Neural crest cell (in vitro differentiated cells): ENCODE measurements at places on chromosomes 1 and 21. TPM values are rescaled to one million over a fixed set of nuclear protein-coding genes. Genes with fewer than 3 reads are reported as not detected.

DNA sequence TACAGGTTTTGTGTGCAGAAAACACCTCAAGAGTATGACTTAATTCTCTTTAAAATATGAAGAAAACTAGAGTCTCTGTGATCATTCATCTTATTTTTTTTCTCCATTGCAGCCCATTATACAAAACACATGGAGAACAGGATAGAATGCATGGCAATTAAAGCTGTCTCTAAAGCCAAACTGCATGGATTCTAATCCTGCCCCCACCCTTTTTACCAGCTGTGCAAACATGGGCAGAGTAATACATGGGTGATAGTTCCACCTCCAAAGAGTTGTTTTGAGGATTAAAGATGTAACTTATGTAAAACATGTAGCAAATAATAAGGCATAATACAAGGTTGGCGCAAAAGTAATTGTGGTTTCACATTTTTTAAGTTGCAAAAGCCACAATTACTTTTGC is 114.4 kb downstream of the CLEC20A start:
- H3K4me3 ChIP-seq: no peak overlapping the region
- no peak for DNase-seq
- no peaks in the 10 kb centered on the region for H3K27me3 ChIP-seq

DNA sequence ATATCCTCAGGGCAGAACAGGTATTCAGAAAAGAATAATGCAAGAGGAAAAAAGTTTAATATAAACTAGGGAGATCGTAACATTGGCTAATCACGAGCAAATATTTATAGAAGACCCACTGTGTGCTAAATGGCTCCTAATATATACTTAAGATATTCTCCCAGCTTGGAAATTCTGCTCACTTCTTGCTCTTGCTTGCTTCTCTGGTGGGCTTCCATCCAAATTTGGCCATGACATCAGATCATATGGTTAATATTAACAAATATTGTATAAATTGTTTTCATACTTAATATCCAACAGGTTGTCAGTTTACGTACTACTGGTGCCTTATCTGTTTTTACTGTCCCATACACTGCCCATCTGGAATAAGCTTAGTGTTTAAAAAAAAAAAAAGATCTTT is 1.1 kb downstream of the COX20 start:
- peak overlapping the region; percentile 96 for H3K27ac ChIP-seq
- peaks cover 48% of the 10 kb centered on the region for H3K4me1 ChIP-seq
- peak overlapping the region; percentile 96 for H3K4me3 ChIP-seq
- H3K27me3 ChIP-seq: peaks cover 13% of the 10 kb centered on the region

DNA sequence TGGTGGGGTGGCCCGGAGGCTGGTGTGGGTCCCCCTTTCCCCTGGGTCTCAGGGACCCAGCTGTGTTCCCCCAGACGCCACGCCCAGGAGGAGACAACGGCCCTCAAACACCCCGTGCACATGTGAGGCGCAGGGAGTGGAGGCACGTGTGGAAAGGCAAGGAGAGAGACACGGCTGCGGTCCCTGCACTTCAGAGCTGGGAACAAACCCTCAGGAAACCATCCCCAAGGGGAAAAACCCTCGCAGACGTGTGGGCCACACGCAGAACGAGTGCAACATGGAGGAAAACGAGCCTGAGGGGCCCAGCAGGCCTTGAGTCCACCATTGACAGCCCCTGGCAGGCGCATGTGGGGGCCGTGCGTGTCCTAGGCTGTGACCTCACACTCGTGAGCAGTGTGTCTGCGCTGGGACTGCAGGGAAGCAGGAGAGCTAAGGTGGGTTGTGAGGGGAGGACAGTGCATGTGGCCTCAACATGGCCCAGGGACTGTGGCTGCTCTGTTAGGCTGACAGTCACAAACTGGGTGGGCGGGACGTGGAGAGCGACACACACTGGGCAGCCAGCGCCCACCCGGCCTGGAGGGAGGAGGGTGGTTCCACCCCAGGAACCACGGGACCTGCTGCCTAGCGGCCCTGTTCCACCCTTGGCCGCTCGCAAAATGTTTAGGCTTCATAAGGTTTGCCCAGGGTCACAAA is 20.0 kb downstream of the ITGB2 start:
- peaks cover 5% of the 10 kb centered on the region for H3K4me1 ChIP-seq
- no peak for DNase-seq
- H3K27me3 ChIP-seq: peaks cover 3% of the 10 kb centered on the region
- no peaks in the 10 kb centered on the region for H3K36me3 ChIP-seq
- H3K27ac ChIP-seq: no peak overlapping the region
- no peak overlapping the region for H3K4me3 ChIP-seq

DNA sequence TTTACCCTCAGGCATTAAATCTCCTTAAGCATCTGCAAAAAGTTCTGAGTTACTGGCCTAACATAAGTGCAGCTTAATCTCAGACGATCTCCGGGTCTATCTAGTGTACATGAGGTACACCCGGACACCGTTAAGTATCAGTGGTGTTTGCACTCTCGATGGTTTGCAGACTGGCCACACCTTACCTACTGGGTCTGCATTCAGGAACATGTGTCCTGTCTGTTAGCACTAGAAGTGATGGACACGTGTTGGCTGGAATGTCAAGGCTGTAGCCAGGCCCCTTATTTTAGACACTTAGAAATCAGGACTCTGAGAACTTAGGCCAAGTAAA is 783 bp upstream of the AGL start:
- peaks cover 27% of the 10 kb centered on the region for H3K4me1 ChIP-seq
- peak overlapping the region; percentile 98 for H3K4me3 ChIP-seq
- no peak for DNase-seq

DNA sequence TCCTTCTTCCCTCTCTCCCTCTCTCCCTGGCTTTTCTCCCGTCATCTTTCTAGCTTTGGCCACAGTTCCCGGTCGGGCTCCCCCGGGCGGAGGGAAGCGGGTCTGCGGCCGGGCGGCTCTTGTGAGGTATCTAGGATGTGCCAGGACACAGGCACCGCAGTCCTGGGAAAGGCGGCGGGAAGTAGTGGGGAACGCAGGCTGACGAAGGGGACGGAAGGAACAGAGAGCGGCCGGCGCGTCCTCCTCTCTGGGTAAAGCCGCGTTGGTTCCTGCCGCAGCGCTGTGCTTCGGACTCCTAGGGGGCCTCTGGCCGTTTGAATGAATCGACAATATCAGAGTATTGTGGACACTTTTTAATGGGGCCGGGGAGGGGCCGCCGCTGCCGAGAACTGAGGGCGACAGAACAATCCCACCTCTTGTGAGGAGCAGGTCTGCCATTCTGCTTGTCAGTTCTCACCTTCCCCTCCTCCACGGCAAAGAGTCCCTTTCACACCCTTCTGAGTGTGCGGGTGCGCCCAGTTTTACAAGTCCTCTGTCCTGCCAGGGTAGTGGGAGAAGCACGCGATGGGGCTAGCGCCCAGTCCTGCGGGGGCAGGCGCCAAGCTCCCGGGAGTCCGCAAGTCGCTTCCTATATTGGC is 1.2 kb upstream of the LHX9 start:
- no peak overlapping the region for H3K27ac ChIP-seq
- peaks cover 100% of the 10 kb centered on the region for H3K27me3 ChIP-seq
- H3K4me1 ChIP-seq: peaks cover 55% of the 10 kb centered on the region
- H3K36me3 ChIP-seq: no peaks in the 10 kb centered on the region
- DNase-seq: peak; percentile 69

The CADM3 gene
- total RNA-seq: 10.0 and 10.4 TPM in 2 replicates

- peaks cover 3% of the 10 kb centered on the region for H3K36me3 ChIP-seq
- peak; percentile 50 for DNase-seq
- H3K4me1 ChIP-seq: peaks cover 16% of the 10 kb centered on the region
- H3K27me3 ChIP-seq: no peaks in the 10 kb centered on the region
- peak overlapping the region; percentile 87 for H3K27ac ChIP-seq
- H3K4me3 ChIP-seq: no peak overlapping the region
Observed at GRCh38 chr1:150234566-150235293, 1.2 kb downstream of the ANP32E start.

DNA sequence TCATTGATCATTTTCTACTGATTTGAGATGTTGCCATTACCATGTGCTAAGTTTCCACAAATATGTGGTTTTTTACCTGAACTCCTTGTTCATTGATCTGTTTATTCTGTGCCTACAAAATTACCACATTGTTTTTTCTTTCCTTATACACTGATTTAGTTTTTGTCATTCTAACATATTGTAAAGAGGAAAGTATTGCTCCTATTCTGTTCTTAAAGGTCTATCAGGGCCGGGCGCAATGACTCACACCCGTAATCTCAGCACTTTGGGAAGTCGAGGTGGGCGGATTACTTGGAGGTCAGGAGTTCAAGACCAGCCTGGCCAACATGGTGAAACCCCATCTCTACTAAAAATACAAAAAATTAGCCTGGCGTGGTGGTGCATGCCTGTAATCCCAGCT is 75.1 kb downstream of the CAMTA1 start:
- no peaks in the 10 kb centered on the region for H3K27me3 ChIP-seq
- no peak for DNase-seq
- peaks cover 15% of the 10 kb centered on the region for H3K4me1 ChIP-seq
- peaks cover 13% of the 10 kb centered on the region for H3K36me3 ChIP-seq
- no peak overlapping the region for H3K27ac ChIP-seq

DNA sequence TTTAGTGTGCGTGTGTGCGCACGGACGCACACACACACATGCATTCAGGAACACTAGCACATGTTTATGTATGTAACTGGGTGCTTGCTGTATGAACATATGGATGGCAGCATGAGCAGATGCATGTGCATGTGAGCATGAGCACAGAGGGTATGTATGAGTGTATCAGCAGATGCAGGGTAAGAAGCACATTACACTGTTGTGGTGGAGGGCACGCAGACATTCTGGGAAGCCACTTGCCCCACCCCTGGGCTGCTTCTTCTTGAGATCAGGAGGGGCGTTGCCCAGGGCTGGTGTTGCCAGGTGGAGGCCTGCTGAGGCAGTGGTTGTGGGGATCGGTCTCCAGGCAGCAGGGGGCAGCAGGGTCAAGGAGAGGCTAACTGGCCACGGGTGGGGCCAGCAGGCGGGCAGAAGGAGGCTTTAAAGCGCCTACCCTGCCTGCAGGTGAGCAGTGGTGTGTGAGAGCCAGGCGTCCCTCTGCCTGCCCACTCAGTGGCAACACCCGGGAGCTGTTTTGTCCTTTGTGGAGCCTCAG is 3.9 kb upstream of the P3R3URF start:
- peaks cover 8% of the 10 kb centered on the region for H3K4me1 ChIP-seq
- H3K27ac ChIP-seq: no peak overlapping the region
- no peak for DNase-seq
- no peaks in the 10 kb centered on the region for H3K27me3 ChIP-seq

The HFM1 gene
- 6.6 and 7.1 TPM in 2 replicates for total RNA-seq

GRCh38 chr21:31335957-31336738 is 7.9 kb downstream of the TIAM1 start:
- no peak overlapping the region for H3K4me3 ChIP-seq
- H3K27ac ChIP-seq: no peak overlapping the region
- peaks cover 17% of the 10 kb centered on the region for H3K4me1 ChIP-seq
- no peaks in the 10 kb centered on the region for H3K27me3 ChIP-seq

GRCh38 chr1:212518188-212519054 is 85.7 kb downstream of the NENF start:
- H3K4me3 ChIP-seq: no peak overlapping the region
- H3K36me3 ChIP-seq: no peaks in the 10 kb centered on the region
- H3K27me3 ChIP-seq: no peaks in the 10 kb centered on the region
- H3K27ac ChIP-seq: no peak overlapping the region
- no peak for DNase-seq
- H3K4me1 ChIP-seq: peaks cover 7% of the 10 kb centered on the region

The IFFO2 gene
- 9.8 and 9.9 TPM in 2 replicates for total RNA-seq

The FAM89A gene
- 15.1 and 16.0 TPM in 2 replicates for total RNA-seq

GRCh38 chr1:5937373-5937857 is 54.8 kb downstream of the NPHP4 start:
- peaks cover 27% of the 10 kb centered on the region for H3K4me1 ChIP-seq
- H3K36me3 ChIP-seq: peaks cover 40% of the 10 kb centered on the region
- no peak overlapping the region for H3K27ac ChIP-seq
- H3K4me3 ChIP-seq: no peak overlapping the region

GRCh38 chr1:206905295-206906164 is 8.3 kb downstream of the IL24 start:
- DNase-seq: no peak
- H3K27me3 ChIP-seq: peaks cover 62% of the 10 kb centered on the region
- no peak overlapping the region for H3K4me3 ChIP-seq
- H3K36me3 ChIP-seq: no peaks in the 10 kb centered on the region
- H3K27ac ChIP-seq: no peak overlapping the region

GRCh38 chr1:244019982-244020485 is 31.0 kb upstream of the ZBTB18 start:
- H3K4me3 ChIP-seq: no peak overlapping the region
- no peak for DNase-seq
- H3K4me1 ChIP-seq: peaks cover 16% of the 10 kb centered on the region

The FHL3 gene
- total RNA-seq: 21.2 and 22.4 TPM in 2 replicates

- no peak overlapping the region for H3K27ac ChIP-seq
- DNase-seq: no peak
- H3K4me3 ChIP-seq: no peak overlapping the region
- peaks cover 57% of the 10 kb centered on the region for H3K27me3 ChIP-seq
Observed at GRCh38 chr1:206502812-206503211, 4.5 kb upstream of the RASSF5 start.

The SLC35F3 gene
- total RNA-seq: 2.5 and 2.6 TPM in 2 replicates

GRCh38 chr1:21048462-21048861 is 128.2 kb downstream of the EIF4G3 start:
- no peak overlapping the region for H3K4me3 ChIP-seq
- H3K27ac ChIP-seq: no peak overlapping the region
- H3K36me3 ChIP-seq: peaks cover 23% of the 10 kb centered on the region
- H3K27me3 ChIP-seq: no peaks in the 10 kb centered on the region
- DNase-seq: no peak

The AADACL4 gene
- total RNA-seq: not detected in 2 replicates

GRCh38 chr1:89356658-89357400 is 7.0 kb upstream of the GBP6 start:
- no peak for DNase-seq
- H3K27me3 ChIP-seq: peaks cover 15% of the 10 kb centered on the region

The KCNK1 gene
- 0.41 and 0.56 TPM in 2 replicates for total RNA-seq

- no peak overlapping the region for H3K4me3 ChIP-seq
- H3K27ac ChIP-seq: no peak overlapping the region
Observed at GRCh38 chr1:108569097-108569728, 9.3 kb downstream of the EEIG2 start.

DNA sequence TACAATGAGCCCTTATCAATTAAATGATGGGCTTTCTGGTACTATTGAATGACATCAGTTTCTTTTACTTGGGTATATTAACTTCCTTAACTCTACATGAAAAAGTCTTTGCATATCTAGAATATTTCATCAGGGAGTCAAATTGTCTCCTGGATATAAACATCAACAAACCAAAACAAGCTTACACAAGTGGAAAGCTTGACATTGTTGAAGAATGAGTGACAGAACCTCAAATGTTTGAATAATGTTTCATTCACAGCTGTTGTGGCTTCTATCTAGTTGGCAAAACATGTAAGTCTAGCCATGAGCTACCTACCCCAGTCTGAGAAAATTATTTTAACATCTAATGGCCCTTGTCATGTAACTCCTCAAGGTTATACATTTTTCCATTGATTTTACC is 604.8 kb upstream of the ADAMTS5 start:
- no peaks in the 10 kb centered on the region for H3K36me3 ChIP-seq
- H3K4me1 ChIP-seq: no peaks in the 10 kb centered on the region
- no peak overlapping the region for H3K4me3 ChIP-seq
- H3K27ac ChIP-seq: no peak overlapping the region

The SLC27A3 gene
- 16.8 and 18.1 TPM in 2 replicates for total RNA-seq

DNA sequence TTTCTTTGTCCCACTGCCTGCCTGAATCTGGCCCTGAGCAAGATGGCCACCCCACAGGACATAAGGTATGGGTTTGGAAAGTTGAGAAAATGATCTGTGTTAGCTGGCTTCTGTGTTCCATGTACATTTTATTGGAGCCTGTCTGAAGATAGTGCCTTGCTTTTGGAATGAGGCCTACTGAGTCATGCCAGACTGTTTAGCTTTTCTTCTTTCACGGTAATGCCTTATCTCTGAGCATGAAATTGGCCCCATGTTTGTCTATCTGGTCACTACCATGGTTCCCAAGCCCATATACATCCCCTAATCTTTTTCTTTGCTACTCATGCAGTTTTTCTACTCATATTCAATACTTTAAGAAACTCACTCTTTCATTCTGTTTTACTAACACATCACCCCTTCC is 85.1 kb upstream of the LMO4 start:
- H3K27me3 ChIP-seq: no peaks in the 10 kb centered on the region
- DNase-seq: no peak
- peaks cover 2% of the 10 kb centered on the region for H3K36me3 ChIP-seq

The TMPRSS2 gene
- total RNA-seq: not detected in 2 replicates
